ENCODE measurements at places on chromosomes 13 and 19.

DNA sequence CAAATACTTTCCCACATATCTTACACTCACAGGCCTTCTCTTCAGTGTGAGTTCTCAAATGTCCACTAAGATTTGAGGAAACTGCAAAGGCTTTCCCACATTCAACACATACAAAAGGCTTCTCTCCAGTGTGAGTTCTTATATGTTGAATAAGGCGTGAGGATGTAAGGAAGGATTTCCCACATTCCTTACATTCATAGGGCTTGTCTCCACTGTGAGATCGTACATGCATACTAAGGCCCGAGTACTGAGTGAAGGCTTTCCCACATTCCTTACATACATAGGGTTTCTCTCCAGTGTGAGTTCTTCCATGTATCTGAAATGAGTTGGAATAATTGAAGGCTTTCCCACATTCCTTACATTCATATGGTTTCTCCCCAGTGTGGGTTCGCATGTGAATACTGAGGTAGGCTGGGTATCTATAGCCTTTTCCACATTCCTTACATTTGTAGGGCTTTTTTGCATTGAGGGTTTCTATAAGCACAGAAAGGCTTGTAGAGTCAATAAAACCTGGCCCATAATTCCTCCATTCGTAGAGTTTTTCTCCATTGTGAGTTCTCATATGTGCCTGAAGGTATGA, 9.6 kb downstream of the ZNF426 start:
- no peak for DNase-seq

DNA sequence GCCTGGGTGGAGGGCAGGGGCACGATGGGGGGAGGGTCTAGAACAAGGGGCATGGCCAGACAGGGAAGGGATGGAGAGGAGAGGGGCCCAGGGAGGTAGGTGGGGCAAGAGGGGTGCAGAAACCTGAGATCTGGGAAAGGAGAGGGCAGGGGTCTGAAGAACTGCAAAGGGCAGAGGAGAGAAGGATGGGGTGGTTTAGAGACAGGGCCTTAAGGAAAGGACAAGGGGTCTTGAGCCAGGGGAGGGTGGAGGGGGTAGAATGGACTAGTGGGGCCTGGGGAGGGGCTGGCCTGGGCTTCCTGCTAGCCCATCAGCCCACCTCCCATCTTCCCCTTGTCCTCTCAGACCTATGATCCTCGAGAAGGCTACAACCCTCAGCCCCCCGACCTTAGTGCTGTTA, 72.5 kb downstream of the RYR1 start:
- no peak for DNase-seq

- no peak for DNase-seq
Observed at GRCh38 chr13:74052402-74052928, 81.7 kb downstream of the KLF12 start.

DNA sequence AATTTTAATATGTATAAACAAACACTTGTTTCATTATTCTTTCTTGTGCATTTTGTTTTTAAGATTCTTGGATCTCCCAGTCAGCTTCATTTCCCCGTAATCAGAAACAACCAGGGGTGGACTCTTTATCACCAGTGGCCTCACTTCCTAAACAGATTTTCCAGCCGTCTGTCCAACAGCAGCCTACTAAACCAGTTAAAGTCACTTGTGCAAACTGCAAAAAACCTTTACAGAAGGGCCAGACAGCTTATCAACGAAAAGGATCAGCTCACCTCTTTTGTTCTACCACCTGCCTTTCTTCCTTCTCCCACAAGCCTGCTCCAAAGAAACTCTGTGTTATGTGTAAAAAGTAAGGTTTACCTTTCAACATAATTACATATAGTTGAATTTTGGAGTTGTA, 44.3 kb downstream of the ZMYM2 start:
- DNase-seq, result no peak

DNA sequence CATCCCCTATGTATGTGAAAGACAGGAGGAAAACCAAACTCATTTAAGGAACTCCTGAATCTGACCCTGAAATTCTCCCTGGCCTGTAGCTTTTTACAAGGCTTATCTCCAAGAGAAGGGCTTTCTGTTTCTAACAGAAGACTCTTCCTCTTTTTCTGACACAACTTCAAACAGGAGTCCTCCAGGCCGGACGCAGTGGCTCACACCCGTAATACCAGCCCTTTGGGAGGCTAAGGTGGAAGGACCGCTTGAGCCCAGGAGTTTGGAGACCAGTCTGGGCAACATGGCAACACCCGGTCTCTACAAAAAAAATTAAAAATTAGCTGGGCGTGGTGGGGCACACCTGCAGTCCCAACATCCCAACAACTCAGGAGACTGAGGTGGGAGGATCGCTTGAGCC, 41.9 kb downstream of the CARS2 start:
- DNase-seq, result no peak

- no peak for DNase-seq
Observed at GRCh38 chr13:40534456-40534855, 132.0 kb downstream of the FOXO1 start.

GRCh38 chr13:62635161-62635560, 1219.5 kb upstream of the PCDH20 start:
- DNase-seq, result no peak

DNA sequence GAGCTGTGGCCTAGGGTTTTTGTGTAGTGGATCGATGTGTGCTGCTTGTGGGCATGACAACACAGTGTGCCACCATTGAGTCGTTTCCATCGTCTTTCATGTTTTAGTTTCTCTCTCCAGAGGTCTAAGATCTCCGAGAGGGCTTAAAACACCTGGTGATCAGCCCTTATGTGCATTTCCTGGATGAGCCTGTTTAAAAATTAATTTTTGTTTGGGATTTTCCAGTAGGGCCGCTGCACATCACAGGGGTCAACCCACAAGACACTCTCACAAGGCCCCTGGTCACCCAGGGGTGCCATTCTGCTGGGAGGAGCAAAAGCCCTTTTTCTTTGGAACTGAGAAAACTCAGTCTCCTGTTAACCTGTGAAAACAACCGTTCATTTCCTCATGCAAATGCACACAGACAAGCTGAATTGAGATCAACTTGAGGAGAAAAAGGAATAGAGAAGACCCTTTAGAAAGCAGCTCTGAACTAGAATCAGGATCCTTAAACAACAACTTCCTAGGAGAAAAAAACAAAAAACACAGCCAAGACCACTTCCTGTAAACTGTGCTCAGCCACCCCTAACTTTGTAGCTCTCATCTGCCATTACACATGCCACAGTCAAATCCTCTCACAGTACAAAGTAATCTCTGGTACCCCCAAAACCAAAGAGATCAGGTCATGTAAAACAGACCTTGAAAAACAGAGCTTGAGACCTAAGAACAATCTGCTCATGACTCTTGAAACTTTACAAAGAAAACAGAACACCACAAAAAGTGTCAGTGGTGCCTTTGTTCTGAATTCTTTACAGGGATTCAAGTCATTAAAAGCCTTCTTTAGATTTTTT, 8.3 kb upstream of the MTRF1 start:
- DNase-seq, result peak; percentile 25

DNA sequence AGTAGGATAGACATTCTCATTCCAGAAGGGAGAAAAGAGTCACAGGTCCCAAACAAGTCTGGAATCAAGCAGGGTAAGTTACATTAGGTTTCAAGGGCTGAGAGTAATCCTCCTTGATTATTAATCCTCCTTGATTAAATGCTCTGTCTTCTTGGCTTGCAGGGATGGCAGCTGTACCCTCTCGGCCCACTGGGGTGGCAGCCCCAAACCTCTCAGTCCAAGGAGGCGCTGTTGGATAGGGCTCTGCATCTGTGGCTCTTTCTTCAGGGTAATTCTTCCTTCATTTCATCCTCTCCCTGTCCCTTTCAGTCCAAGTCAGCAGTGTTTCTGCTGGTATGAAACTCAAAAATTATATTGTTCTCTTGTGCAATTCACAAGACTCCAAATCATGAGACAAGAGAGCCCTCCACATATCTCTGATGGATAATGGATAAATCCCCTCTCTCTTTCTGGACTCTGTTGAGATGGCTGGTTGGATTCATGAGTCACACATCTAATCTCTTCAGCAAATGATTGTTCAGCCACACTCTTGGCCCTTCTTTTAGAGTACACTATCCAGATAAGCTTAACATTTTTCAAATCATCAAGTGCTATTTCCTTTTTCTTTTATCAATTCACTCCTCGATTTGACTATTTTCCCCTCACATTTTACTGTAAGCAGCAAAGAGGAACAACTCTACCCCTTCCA, 323.7 kb upstream of the HTR2A start:
- DNase-seq, result no peak

GRCh38 chr13:111117961-111118360, 2.9 kb downstream of the ARHGEF7 start:
- no peak for DNase-seq

DNA sequence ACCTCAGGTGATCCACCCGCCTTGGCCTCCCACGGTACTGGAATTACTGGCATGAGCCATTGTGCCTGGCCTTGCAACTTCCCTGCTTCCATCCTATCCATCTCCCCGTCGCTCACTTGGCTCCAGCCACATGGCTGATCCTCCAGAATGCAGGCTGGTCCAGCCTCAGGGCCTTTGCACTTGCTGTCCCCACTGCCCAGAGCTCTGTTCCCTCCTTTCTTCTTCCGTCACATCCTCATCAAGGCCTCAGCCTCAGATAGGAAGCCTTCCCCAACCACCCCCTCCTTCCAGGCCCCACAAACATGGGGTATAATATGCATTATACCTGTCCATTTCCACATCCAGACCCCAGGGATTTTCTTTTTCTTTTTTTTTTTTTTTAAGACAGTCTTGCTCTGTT, 16.2 kb downstream of the MAST3 start:
- DNase-seq, result no peak

DNA sequence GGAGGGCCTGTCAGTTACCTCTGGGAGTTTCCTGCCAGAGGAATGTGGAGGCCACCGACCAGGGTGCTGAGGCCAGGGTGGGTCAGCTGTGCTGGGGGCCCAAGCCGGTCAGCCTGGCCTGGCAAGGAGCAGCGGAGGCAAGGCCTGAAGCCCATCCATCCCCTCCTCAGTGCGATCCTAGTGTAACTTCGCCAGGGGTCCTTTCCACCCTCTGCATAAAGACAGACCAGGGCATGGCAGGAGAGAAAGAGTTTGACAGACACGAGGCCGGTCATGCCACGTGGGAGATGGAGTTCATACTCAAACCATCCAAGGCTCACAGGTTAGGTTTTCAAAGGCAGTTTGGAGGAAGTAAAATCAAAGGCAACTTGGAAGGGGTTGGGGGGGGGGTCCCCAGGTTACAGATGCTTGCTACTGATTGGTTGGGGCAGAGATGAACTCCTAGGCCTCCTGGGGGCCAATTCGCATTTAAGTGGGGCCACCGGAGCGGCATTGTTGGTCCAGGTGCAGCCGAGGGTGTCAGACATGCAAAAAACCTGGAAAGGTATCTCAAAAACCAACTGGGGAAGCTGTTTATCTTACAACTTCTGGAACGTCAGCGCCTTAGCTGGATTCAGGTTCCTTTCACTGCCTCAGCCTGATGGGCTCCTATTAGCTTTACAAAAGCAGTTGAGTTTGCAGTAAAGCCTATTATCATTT, 36.8 kb upstream of the DPRX start:
- no peak for DNase-seq

DNA sequence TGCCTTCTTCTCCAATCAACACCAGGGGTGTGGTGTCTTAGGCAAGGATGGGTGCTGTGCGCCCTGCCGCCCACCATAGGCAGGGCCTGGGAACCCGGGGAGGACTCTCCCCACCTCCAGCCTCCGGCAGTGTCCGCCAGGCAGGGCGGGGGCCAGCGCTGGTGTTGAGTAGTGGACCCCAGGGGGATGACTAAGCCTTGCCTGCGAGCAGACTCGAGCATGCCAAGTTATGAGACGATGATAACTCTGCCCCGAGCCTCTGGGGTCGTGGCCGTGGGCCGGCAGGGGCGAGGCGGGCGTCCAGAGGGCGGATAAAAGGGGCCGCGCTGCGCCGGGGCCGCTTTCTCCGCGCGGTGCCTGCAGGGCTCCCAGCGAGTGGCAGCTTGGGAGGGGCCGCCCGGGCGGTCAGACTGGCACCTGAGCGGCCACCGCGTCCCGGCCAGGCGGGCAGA, at the start of gene MEDAG:
Gene MEDAG (plus strand): TSS at position 340 of the 452 bp plus-strand sequence. CDS start 245 bp downstream, outside the sequence.
- DNase-seq, result no peak

DNA sequence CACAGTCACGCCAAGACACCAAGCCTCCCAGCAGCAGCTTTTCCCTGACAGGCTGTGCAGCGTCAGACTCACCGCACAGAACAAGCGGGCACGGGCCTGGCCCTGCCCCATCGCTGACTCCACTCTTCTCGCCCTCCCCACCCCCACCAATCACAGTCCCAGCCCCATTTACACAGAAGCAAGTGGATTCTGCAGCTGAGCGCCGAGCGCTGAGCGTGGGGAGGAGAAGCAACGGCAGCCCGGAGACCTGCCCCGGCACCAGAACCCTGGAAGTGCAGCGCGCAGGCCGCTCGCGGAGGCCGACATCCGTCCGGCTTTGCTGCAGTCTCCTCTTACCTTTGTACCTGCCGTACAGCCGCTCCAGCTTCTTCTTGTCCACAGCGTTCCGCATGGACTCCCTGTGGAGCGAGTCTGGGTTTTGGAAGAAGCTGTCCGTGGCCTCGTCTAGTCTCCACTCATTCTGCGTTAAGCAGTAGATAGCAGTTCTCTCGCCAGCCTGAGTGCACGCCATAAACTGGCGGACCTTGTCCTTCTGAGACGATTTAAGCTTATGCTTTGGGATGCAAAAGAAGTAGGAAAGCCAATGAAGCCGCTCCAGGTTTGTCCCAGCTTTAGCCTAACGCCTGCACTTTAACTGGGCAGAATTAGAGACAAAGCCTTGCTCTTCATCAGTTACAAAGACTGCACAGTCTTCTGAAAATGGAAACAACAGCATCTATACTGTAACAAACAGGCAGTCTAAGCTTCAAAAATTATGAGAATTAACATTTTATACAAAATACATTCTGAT, 6.8 kb downstream of the DCUN1D2 start:
- no peak for DNase-seq

DNA sequence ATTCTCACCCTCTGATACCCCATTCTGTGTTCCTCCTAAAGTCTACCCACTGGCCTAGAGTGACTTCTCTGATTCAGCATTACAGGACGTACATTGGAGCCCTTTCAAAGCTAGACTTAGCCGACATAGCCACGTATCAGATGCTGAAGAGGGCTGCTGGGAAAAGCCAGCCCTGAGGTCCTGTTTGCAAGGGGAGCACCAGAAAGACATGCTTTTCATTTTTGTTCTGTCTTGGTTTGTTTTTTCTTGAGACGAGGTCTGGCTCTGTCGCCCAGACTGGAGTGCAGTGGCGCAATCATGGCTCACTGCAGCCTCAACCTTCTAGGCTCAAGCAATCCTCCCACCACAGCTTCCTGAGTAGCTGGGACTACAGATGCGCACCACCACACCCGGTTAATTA, 6.3 kb upstream of the ZSWIM4 start:
- peak; percentile 65 for DNase-seq

DNA sequence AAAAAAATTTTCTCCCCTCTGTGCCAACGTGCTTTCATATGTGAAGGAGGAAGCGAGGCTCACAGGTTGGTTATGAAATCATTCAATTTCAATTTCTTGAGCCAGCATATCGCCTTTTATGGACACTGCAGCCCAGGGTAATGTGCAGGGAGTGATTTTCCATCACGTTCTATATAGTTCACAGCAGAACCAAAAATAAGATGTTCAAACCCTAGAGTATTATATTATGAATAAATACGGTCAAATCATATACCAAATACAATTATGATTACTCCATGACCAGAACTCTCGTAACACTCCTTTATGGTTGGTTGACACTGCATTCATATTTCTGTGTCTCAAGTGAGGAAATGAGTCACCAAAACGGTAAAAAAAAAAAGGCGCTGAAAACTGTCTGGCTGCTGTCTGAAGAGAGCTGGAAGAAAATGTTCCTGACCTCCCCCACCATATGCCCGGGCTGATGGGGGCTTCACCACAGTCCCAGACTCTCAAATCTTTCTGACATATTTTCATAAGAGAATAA, 75.8 kb upstream of the UBAC2 start:
- DNase-seq, result peak; percentile 19

Data from CD4-positive, alpha-beta T cell treated with Interleukin-17A for 1 hour (primary cell).